Kidney tubule cell (primary cell): ENCODE measurements at places on chromosomes 12 and 14.

- no peak for DNase-seq
Measured at GRCh38 chr12:68648179-68648578, 37.5 kb downstream of the RAP1B start.

DNA sequence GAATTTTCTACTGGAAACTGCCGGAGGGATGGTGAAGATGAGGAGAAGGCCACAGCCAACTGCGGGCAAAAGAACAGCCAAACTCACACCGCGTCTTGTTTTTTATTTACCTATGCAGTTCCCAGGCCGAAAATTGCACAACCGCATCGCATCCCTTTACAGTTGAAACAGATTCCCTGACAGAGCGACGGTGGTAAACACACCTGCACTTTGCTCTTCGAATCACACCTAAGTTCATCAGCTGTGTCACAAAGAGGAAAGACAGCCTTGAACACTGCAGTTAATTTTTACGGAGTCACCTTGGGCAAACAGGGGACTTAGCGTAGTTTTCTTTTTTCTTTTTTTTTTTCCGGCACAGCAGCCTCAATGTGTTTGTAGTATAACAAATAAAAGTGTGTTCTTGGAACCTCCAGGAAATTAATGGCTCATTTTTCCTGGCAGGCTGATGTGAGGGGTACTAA, 272.0 kb upstream of the DIO3 start:
- no peak for DNase-seq

DNA sequence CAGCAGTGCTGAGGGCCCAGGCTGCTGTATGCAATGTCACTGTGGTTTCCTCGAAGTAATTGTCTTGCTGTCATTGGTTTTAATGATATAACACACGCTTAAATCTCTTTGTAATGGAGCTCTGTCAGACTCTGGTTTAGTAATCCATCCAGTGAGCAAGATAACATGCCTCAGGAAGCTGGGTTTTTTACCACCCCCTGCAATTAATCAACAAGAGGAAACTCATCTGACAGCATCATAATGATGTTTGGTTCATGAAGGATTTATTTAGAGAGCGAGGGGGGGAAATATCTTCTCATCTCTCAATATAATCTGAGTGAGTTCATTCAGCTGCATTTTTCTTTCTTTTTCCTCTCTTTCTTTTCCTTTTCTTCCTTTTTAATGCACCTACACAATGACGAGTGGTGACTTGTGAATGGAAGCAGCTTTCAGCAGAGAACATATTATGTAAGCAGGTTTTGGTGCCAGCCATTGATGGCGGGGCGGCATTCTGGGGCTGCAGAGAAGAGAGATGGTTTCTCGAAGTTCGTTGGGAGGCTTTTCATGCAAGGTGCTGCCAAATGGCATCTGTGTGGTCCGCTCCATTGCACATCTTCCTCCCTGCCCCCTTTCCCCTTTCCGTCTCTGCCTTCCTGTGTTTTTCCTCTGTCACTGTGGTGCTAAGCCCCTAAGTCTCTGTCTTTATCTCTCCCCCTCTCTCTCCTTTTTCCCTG, 6.7 kb downstream of the RPH3A start:
- no peak for DNase-seq

DNA sequence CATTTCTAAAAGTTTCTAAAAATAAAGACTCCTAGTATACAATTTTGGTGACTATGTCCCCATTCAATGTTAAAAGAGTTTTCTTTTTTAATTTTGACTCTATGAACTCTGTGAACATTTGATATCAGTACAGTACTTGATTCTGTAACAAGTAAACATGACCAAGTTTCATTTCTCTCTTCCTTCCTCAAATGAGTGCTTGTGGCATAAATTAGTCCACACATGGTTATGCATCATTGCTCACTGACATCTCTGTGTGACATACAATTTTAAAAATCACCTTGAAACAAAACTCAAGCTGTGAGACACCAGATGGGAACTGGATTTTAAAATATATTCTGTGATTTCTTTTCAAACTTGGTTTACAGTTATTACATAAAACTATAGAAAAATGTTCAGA, 253.9 kb upstream of the MDGA2 start:
- DNase-seq: no peak

GRCh38 chr14:31992011-31992447, 85.1 kb upstream of the ARHGAP5 start:
- DNase-seq: peak; percentile 61

DNA sequence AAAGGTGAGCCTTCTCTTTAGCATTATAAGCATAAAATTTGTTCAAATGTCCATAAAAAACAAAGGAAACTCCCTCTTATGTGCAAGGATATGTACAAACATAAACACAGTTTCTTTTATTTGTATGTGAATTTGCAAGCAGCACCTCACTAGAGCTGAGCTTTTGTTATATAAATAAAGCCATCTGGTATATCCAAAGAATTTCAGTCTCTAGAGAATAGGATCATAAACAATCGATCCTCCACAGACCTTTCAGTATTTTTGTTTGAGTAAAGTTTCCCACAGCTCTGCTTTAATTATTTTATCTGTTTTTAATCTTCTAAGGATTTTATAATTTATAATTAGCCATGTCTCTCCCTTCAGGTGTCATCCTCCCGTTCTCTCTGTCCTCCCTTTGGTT, 89.2 kb downstream of the OTOGL start:
- DNase-seq: no peak

DNA sequence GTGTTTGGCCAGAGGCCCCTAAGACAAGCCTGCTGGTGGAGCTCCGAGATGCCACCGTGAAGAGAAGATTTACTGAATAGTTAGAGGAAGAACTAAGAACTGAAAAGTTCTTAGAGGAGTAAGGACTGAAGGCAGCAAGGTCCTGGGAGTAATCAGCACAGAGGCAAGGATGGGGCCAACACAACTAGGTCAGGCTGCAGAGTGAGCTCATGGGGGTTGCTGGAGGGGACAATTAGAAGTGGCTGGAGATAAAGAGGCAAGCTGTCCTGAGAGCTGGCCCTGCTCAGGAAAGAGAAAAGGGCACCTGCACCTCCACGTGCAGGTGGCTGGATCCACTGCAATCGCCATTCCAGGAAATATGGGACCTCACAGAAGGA, 52.7 kb downstream of the NFKBIA start:
- no peak for DNase-seq

DNA sequence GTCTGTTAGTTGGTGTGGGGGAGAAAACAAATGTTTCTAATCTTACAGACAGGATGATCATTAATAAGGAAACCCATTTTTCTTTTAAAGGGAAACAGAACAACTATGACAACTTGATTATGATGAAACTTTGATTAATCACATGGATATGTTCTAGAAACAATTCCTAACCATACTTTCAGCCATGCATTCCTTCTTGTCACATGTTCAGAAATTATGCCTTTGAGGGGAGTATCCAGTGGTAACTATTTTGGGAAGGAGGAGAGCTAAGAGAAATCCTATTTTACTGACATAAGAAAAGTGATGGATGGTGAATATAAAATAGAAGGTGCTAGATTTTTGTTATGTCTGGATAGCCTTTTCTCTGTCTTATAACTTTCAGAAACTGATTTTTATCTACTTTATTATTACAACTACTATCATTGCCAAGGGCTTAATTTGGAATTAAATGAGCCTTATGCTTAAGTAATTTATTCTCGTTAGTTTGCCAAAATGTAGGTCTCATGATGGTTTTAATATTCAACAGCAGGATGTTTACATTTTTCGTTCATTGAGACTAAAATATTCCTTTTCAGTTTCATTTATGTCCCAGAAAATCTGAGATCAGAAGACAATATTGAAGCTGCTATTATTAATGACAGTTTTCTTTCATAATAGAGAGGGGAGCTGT, 200.1 kb downstream of the TMTC2 start:
- DNase-seq: no peak

GRCh38 chr14:76908834-76909233, 82.6 kb downstream of the LRRC74A start:
- DNase-seq: no peak

DNA sequence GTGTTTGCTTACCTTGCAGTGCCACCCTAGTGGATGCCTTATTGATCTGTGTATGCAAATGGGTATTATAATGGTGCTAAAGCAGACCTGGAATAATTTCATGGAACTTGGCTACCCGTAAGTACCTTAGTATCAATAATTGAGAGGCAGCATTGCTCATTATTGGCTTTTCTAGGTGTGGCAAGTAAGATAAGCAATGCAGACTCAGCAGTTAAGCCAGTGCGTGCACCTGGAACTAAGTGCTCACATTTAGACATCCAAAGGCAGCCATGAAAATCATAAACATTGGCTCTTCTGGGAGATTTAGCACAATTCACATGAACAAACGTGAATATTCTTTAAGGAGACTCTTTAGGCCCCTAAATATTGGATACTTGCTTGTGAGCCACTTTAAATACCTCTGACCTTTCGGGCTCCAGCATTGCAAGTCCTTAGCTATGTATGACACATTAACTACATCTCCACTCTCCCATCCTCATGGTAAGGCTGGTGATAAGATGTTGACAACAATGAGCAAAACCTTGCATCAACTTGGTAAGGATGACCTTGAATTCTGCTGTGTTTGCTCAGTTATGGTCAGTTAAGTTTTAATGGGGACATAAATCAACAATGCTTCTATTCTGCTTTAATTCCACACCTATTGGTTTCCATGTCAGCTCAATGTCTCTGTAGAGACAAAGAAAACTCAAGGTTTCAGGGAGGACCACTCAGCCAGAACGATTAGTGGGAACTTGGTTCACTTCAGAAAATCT, 112.0 kb downstream of the SLC5A8 start:
- peak; percentile 75 for DNase-seq

- DNase-seq: peak; percentile 53
Measured at GRCh38 chr14:63727231-63727735, 582 bp downstream of the SGPP1 start.
